ENCODE measurements at places on chromosomes 4 and X.

GRCh38 chrX:2500803-2501558 lies at the start of the genes DHRSX and ZBED1:
DHRSX (minus strand) TSS chrX:2500976; CDS start chrX:2500925, 51 bp downstream.
ZBED1 (minus strand) TSS chrX:2500976; CDS start chrX:2490719, 10,257 bp downstream.
- no peak for DNase-seq

DNA sequence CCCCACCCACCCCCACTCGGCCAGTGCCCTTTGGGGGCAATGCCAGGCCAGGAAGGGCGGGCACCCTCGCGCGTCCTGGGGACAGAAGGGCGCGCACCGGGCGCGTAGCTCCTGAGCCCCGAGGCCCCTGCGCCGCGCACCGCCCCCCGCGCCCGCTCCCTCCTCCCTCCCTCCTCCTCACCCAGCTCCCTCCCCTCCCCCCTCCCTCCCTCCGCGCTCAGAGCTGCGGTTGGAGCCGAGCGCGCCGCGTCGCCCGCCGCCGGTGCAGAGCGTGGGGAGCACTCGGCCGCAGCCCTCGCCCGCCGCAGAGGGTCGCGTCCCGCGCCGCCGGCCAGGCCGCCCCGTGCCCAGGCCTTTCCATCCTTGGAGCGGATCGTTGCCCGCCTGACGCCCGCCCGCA lies at the start of gene ATP2B3:
Gene ATP2B3, plus strand, starts transcription at position 220 of the 400 bp plus-strand sequence. CDS start 18,606 bp downstream, outside the sequence.
- no peak for DNase-seq

- no peak for DNase-seq
These were observed 36.3 kb downstream of the HTT-AS start for GRCh38 chr4:3037957-3038461.

DNA sequence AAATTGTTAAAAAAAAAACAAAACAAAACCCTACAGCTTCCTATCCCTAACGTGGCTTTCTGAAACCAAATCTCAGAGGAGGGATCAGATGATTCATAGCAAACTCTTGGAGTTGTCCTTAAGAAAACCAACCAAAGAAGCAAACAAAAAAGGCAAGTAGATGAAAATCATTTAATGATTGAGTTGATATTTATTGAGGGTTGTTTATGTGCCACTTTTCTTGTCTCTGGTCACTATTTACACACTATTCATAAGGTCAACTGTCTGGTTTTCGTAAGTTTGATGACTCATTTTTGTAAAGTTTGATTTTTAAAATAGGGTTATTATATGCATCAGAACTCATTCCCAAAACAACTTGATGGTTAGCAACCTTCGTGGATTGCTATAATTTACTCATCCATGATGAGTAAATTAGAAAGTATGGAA lies 133.4 kb downstream of the UNC5C start:
- DNase-seq, result peak; percentile 6

GRCh38 chr4:117084866-117085701 lies at the start of gene TRAM1L1:
TRAM1L1 (minus strand) TSS chr4:117085576; CDS start chr4:117085393, 183 bp downstream.
- peak; percentile 68 for DNase-seq

- DNase-seq, result no peak
These were observed 1024.9 kb upstream of the ADGRL3 start for GRCh38 chr4:60175241-60175640.

GRCh38 chr4:170248029-170248428 lies 158.3 kb upstream of the AADAT start:
- DNase-seq, result no peak

DNA sequence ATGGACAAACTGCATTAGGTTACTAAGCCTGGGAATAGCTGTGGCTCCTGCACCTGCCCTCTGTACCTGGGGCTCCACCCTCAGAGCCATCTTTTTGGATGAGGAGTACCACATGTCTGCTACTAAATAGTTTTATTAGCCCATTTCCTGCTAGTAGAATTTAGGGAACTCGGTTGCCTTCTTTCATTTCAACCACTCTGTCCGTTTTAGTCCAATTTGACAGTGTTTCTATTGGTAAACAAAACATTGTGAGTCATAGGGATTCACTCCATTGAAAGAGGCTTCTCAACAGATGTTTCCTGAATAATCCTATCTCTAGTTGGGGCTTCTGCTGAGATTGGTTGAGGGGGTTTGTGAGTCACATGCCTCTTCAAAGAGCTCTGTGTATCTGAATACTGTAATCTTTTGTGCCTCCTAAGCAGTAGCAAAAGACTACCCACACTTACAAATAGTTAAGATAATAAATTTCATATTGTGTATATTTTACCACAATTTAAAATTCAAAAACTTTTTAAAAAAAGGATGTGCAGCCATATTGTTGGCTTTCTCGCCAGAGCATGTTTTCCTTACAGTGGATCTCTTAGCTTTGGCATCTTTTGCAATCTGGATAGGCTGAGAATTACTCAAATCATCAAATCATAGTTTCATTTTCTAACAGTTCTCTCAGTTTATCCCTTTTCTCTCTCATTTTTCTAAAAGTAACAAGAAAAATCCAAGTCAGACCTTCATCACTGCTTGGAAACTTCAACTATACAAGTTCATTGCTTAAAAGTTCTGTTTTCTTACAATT lies 9.9 kb downstream of the FAM200B start:
- DNase-seq, result peak; percentile 88

- DNase-seq, result no peak
These were observed 80.7 kb downstream of the SNX25 start for GRCh38 chr4:185290018-185290607.

DNA sequence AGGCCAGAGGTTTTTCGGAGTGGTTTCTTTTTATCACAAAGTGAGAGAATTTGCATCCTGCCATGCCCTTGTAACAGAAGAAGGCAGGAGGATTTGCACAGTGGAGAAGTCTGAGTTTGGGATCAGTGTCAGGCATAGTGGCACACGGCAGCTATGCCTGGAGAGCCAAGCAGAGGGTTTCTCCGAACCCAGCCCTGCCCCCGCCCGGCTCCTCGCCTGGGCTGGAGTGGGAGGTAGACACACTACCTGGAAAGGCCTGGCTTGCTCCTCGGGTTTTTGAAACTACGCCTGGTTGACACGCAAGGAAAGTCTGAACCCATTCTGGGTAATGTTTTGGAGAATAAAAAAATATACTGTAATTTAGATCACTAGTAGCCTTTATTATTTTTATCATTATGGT lies 1653.6 kb upstream of the TENM3 start:
- DNase-seq, result no peak

- DNase-seq, result no peak
These were observed at the start of gene PABPC5 for GRCh38 chrX:91434351-91435168. PABPC5 (plus strand) TSS chrX:91434839; CDS start chrX:91435578, 739 bp downstream.

- no peak for DNase-seq
These were observed 83.9 kb upstream of the NWD2 start for GRCh38 chr4:37160653-37161052.

Data from amniotic epithelial cell (primary cell).